ENCODE measurements at places on chromosomes 7 and 10.

DNA sequence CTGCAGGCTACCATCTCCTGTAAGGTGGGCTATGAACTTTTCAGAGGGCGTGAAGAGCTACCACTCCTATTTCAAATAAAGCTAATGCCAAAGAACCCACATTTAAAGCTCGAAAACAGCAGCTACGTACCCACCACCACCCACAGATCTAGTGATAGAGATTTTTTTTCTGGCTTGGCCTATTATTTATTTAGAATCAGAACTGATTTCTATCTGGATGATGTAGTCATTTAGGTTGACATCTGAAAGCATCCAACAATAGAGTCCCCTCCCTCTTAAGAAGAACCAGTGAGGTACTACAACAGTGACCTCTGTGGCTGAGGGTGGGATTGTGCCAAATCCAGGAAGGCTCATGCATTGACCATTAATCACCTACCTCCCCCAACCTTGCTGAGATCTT, 113.8 kb upstream of the ADO start:
- DNase-seq = no peak

GRCh38 chr7:40374575-40374974, 239.8 kb downstream of the SUGCT start:
- DNase-seq = no peak

DNA sequence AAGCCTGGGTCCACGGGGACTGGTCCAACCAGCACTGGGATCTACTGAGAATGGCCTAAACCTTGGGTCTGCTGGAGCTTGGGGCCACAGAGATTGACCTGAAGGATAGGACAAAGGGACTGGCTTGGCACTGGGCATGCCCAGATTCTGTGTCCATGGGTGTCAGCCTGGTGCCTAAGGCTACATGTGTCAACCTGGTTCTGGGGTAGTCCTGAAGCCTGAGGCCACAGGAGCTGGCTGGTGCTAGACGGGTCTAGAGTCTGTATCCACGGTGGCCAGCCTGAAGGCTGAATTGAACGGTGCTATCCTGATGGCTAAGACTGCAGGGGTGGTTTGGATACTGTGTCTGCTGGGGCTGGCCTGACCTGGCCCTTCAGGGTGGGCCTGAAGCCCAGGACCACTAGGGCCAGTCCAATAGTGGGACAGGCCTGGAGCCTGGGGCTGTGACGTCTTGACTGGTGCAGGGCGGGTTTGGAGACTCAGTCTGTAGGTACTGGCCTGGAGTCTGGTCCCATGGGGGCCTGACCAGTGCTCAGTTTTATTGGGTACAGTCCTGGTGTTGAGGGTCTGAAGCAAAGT, 152.4 kb upstream of the HPS1 start:
- no peak for DNase-seq

- DNase-seq = no peak
Measured at GRCh38 chr10:86300399-86300925, 66.1 kb downstream of the GRID1 start.

- no peak for DNase-seq
Measured at GRCh38 chr7:36937754-36938563, 213.7 kb upstream of the AOAH start.
